ENCODE measurements at places on chromosomes 6 and 20.

- DNase-seq, result no peak
Observed at GRCh38 chr20:33391722-33392415, 9.4 kb downstream of the CDK5RAP1 start.

GRCh38 chr6:132695773-132696172 lies 18.1 kb downstream of the VNN1 start:
- DNase-seq, result no peak

GRCh38 chr6:117451671-117452070 lies 25.9 kb upstream of the ROS1 start:
- DNase-seq, result no peak

DNA sequence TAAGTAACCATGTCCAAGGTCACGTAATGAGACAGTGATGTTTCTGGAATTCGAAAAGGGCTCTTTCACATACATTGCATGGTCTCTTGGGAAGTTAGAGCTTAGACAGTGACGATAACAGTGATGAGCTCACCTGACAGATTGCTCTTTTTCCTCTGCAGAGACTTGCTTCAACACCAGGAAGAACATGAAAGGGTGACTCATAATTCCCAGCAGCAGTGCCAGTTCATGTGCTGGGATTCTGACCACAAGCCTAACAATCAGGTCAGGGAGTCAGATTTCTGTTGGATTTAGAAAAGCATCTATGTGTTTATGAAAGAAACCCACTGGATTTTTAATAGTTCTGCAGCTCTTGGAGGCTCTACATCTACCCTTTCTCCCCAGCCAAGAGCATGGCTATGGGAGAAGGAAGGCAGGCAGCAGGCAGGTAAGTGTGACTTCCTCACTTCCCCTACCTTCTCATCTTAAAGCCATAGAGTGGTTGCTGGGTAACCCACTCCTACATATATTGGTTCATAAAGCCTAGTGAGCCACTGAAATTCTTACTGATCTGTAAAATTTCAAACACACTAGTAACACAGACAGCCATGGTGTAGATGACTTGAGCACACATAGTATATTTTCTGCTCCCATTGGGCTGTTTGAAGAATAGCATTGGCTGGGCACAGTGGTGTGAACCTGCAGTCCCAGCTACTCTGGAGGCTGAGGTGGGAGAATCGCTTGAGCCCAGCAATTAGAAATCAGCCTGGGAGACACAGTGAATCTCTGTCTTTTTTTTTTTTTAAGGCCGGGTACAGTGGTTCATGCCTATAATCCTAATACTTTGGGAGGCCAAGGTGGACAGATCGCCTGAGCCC lies 44.4 kb upstream of the LOC128125822 start:
- no peak for DNase-seq

- peak; percentile 92 for DNase-seq
Observed at GRCh38 chr6:46325561-46326530, 155.1 kb upstream of the ENPP5 start.

DNA sequence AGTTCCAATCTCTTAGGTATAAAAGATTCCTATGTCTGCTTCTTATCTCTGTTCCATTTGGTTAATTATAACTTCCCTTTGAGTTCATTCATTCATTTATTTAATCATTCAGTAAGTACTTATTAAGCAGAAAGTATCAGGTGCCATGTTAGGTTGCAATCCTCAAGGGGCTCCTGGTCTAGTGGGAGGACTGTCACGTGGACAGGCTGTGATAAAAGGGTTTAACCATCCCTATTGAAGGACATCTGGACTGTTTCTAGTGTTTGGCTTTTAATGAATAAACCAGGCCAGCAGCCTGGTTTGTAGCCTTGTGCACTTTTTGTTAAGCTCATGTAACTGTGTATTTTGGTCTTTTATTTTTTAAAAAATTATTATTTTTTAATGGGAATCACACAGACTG lies 162.1 kb upstream of the OGFRL1 start:
- no peak for DNase-seq

Measured in NCI-H1436 treated with DMSO at 0.1 percent for 48 hours (cell line).